NCI-H748 treated with DMSO at 0.1 percent for 48 hours (cell line): ENCODE measurements at places on chromosomes 1 and 21.

GRCh38 chr1:233790662-233791371 is 113.7 kb upstream of the SLC35F3 start:
- DNase-seq = peak; percentile 37

- no peak for DNase-seq
These were observed 98.9 kb downstream of the CSMD2 start for GRCh38 chr1:34066166-34066565.

DNA sequence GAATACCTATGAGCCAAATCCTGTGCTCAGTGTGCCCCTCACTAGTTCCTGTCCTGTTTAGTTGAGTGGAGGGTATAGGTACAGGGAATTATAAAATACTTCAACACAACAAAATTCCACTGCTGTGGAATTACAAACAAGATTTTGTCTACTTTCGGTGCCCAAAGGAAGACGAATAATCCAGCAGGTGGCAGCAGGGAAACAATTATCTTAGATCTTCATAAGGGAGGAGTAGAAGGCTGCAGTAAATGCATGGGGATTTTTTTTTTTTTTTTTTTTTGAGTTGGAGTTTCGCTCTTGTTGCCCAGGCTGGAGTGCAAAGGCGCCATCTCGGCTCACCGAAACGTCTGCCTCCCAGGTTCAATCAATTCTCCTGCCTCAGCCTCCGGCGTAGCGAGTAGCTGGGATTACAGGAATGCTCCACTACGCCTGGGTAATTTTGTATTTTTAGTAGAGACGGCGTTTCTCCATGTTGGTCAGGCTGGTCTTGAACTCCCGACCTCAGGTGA is 2.0 kb upstream of the PIP5K1A start:
- peak; percentile 71 for DNase-seq

DNA sequence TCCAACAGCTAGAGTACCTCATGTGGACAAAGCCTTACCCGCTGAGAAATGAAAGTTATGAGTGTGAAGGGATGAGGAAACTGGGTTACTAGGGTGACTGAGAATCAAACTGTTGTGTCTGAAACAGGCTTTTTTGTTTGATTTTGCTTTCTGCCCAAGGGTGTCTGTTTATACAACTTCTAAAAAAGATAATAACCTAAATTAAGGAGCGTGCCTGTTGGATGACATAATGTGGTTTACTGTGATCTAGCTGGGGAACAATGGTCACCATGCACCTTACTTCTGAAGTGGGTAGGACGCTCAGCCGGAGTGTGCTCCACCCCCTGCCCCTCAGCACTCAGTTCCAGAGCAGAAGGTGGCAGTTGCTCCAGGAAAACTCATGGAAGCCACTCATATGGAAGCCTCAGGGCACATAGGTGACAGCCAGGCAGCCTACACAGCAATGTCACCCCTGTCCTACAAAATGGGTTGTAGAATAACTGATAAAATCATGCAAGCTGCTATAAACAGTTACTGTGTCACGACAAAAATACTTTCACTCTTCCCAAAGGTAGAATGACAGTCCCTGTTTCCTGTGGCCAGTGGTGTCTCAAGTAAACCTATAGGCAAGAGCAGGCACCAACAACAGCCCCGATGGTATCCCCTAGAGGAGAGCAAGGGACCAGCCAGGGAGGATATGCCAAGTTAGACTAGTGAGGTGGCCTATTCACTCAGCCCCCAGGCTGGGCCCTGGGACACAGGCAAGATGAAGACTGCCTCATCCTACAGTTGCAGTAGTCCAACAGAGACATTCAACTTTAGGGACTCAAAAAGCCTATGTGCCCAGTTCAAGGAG is 29.3 kb downstream of the SIPA1L2 start:
- peak; percentile 75 for DNase-seq

- peak; percentile 16 for DNase-seq
These were observed 596.5 kb downstream of the MATN1 start for GRCh38 chr1:30126848-30127247.

DNA sequence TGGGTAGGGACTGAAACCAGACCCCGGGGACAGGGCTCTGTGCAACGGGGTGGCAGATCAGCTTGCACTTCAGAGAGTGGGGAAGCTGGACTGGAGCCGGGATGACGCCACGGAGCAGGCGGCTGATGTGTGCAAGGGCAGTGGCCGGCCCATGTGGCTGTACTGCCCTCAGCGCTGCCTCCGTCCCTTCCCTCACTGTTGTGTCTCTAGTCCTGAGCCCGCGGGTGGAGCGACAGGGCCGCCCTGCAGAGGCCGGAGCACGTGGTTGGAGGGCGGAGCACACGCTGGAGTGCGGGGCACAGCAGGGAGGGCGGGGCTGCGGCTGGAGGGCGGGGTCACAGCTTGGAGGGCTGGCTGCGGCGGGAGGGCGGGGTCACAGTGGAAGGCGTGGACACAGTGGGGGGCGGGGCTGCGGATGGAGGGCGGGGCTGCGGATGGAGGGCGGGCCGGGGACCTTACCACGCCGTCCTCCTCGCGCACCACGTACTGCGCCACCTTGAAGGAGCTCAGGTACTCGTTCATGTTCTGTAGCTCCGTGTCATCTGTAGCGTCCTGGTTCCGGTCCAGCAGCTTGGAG is 52.4 kb downstream of the CHD5 start:
- DNase-seq = no peak

GRCh38 chr1:8595941-8596340 is 221.5 kb downstream of the RERE start:
- DNase-seq = no peak

DNA sequence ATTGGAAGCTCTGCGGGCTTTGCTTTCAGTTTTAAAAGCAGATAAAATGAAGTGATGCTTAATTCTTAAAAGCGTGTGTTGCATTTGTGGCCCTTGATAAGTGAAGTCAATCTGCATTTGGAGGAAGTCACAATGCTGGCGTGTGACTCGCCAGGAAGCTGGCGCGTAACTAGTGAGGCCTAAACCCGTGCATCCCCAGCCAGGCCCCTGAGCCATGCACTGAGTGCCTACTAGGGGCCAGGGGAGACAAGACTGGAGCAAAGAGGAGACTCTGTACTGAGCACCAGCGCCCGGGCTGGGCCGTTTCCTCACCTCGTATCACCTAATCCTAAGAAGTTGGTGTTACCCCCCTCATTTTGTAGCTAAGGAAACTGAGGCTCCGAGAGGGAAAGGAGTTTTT is 4.6 kb upstream of the DDOST start:
- no peak for DNase-seq

GRCh38 chr1:234722904-234723720 is 113.1 kb upstream of the IRF2BP2 start:
- no peak for DNase-seq
